Left ventricle myocardium inferior (tissue), 1 donor: ENCODE measurements at places on chromosomes 2 and 18. TPM values are rescaled to one million over a fixed set of nuclear protein-coding genes. Genes with fewer than 3 reads are reported as not detected.
A peak's percentile ranks its signal among the peaks of the same experiment; 100 is the strongest.

GRCh38 chr2:134782107-134782506 is 56.3 kb upstream of the ACMSD start:
- H3K4me1 ChIP-seq, result no peaks in the 10 kb centered on the region
- H3K27me3 ChIP-seq, result no peaks in the 10 kb centered on the region
- H3K27ac ChIP-seq, result no peak overlapping the region
- no peaks in the 10 kb centered on the region for H3K36me3 ChIP-seq
- DNase-seq, result no peak
- no peak overlapping the region for H3K4me3 ChIP-seq

GRCh38 chr18:24875286-24875685 is 414.8 kb downstream of the HRH4 start:
- no peak overlapping the region for H3K4me3 ChIP-seq
- DNase-seq, result no peak
- H3K4me1 ChIP-seq, result no peaks in the 10 kb centered on the region
- H3K36me3 ChIP-seq, result no peaks in the 10 kb centered on the region
- no peak overlapping the region for H3K27ac ChIP-seq
- H3K27me3 ChIP-seq, result no peaks in the 10 kb centered on the region

DNA sequence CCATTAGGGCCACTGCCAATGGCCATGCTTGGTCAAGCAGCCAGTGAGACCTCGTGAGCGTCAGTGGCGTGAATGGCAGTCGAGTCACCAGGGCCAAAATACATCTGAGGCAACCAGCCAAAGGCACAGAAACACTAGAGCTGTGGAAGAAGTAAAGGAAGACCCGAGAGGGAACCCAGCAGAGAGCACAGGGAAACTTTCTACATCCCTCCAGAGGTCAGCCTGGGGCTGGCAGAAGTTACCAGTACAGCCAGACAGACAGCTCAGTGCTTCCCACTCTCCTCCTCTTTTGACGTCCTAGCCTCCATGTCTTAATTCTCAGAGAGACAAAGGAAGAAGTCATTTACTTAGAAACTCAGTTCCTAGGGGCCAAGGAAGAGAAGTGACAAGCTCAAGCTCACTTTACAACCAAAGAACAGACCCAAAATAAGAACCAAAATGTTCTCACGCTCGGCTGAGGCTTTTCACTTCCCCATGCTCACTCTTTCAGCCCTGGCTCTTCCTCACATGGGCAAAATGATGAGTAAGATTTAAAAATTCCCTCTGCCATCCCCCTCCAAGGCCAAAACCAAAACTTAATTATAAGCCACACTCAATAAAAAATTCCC is 8.7 kb downstream of the CYRIA start:
- no peak overlapping the region for H3K4me3 ChIP-seq
- H3K36me3 ChIP-seq, result no peaks in the 10 kb centered on the region
- peak overlapping the region; percentile 70 for H3K27ac ChIP-seq
- H3K4me1 ChIP-seq, result peaks cover 81% of the 10 kb centered on the region

DNA sequence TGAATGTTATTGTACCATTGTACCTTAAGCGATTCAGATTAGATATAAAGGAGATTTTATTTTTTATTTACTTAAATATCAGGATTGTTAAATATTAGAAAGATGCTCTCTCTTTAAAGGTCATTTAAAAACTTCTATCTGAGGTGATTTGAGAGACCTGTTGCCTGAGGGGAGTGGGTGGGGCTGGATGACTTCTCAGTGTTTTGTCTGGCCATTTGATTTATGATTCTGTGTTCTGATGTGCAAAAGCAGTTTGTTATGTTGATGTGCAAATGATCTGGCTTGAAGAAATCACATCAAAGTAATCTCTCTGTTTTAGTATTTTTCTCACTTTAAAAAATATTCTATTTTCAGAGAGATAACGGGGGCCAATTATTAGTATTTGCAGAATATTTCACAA is 370.8 kb downstream of the NUP35 start:
- H3K4me3 ChIP-seq, result no peak overlapping the region
- no peak for DNase-seq
- peaks cover 10% of the 10 kb centered on the region for H3K4me1 ChIP-seq
- H3K36me3 ChIP-seq, result no peaks in the 10 kb centered on the region

DNA sequence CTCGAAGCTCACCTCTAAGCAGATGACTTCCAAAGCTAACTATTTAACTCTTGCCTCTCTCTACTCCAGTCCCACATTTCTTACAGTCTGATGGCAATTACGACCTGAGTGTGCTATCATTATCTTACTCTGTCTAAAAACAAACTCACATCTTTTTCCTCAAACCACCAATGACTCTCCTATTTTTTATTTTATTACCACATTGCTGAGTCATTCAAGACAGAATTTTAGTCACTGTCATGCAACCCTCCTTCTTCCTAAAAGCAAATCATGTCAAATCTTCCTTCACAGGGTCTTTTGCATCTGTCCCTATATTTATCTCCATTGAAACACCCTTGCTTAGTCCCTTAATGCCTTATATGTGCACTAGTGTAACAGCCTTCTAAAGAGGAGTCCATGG is 34.6 kb upstream of the C2orf15 start:
- H3K27me3 ChIP-seq, result peaks cover 10% of the 10 kb centered on the region
- H3K4me1 ChIP-seq, result no peaks in the 10 kb centered on the region
- no peak overlapping the region for H3K27ac ChIP-seq
- no peak for DNase-seq
- no peak overlapping the region for H3K4me3 ChIP-seq
- H3K36me3 ChIP-seq, result no peaks in the 10 kb centered on the region

- peaks cover 63% of the 10 kb centered on the region for H3K36me3 ChIP-seq
- no peaks in the 10 kb centered on the region for H3K27me3 ChIP-seq
- H3K27ac ChIP-seq, result no peak overlapping the region
- H3K4me1 ChIP-seq, result peaks cover 24% of the 10 kb centered on the region
- H3K4me3 ChIP-seq, result no peak overlapping the region
- DNase-seq, result no peak
Observed at GRCh38 chr18:678482-679182, 21.2 kb downstream of the TYMS start.

DNA sequence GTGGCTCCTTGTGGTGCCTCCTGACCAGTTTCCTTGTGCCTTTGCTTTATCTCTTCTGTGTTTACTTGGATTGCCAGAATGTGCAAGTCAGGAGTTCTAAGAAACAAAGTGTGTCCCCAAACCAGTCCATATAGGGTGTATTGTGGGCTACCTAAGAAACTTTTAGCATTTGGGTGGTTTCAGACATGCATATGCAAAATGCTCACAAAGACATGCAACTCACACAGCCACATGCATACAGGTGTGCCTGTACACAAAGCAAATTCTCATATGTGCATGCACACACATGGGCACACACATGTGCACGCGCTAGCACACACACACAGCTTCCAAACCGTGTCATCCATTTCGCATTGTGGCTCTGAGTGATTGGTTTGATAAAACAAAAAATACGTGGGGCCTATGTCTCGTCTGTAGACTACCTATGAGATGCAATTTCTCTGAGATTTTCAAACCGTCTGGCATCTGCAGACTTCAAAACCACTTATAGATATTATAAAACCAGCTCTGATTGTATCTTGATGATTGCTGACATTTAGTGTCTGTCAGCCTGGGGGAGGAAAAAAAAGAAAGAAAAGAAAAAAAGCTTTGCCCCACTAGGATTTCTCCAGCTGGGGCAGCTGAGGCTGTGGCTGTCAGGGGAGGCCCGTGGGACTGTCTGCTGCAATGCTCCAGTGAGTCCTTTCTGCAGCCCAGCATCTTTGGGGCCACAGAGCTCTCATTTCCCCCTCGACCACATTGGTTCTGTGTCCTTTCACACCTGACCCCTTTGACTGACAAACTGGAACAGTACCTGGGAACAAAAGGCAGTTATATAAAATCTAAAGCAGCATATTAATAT is 556.1 kb downstream of the CMPK2 start:
- H3K36me3 ChIP-seq, result no peaks in the 10 kb centered on the region
- no peak overlapping the region for H3K4me3 ChIP-seq
- no peak overlapping the region for H3K27ac ChIP-seq
- no peak for DNase-seq
- H3K27me3 ChIP-seq, result peaks cover 21% of the 10 kb centered on the region
- no peaks in the 10 kb centered on the region for H3K4me1 ChIP-seq

Gene HOXD13
- not detected for total RNA-seq
